Glutamatergic neuron (in vitro differentiated cells): ENCODE measurements at places on chromosomes 11 and 22.

DNA sequence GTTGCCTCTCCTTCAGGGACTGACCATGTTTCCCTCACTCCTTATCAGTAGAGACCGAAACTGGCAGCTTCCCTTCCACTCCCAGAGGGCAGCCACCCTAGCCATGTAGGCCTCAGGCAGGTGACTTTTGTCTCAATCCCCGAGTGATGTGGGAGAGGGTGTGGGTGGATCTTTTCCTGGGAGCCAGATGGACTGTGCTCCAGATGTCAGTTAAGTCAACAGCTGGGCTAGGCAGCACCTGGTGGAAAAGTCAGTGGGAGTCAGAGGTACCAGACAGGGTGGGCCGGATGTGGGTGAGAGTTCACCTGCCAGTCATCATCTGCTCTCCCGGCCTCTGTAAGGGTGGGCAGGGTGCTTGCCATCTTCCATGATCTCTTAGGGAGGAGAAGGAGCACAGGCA lies 1.9 kb downstream of the BANF1 start:
- DNase-seq: no peak

DNA sequence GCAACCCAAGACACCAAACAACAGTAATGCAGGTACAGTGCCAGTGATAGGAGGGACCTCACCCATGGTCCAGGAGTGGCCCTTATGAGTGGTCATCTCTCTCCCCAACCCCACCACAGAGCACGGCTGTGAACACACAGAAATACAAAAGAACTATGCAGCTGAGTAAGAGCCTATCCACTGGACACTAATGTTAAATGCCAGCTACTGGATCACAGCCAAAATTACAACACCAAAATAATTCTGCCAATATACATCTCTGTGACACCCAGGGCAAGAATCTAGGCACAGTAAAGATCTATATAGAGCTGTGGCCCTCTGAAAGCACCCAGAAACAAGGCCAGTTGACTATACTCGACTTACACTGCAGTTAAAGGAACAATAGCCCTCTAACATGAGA lies 22.8 kb upstream of the GPR83 start:
- no peak for DNase-seq

DNA sequence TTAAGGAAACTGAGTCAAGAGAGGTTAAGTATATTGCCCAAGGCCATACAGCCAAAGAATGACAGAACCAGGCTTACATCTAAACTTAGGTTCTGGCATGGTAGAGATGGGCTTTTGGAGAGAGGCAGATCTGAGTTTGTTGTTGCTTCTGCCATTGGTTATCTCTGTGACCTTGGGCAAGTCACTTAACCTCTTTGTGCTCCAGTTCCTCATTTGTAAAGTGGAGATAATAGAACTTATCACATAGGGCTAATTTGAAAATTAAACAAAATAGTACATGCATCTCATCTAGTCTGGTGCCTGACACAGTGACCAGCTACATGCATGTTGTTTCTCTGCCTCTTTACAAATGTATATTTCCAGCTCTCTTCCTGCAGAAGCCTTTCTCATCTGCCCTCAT lies 47.0 kb upstream of the PLET1 start:
- DNase-seq: no peak

GRCh38 chr11:61120706-61121191 lies 18.5 kb downstream of the CD5 start:
- DNase-seq: no peak

- no peak for DNase-seq
Measured at GRCh38 chr22:17946662-17947367, 77.5 kb downstream of the MICAL3 start.

- DNase-seq: peak; percentile 76
Measured at GRCh38 chr11:765025-765801, 12.1 kb downstream of the GATD1 start.

- no peak for DNase-seq
Measured at GRCh38 chr11:19268909-19269308, 28.2 kb upstream of the E2F8 start.

GRCh38 chr22:23116506-23117263 lies 25.1 kb downstream of the RSPH14 start:
- DNase-seq: no peak

DNA sequence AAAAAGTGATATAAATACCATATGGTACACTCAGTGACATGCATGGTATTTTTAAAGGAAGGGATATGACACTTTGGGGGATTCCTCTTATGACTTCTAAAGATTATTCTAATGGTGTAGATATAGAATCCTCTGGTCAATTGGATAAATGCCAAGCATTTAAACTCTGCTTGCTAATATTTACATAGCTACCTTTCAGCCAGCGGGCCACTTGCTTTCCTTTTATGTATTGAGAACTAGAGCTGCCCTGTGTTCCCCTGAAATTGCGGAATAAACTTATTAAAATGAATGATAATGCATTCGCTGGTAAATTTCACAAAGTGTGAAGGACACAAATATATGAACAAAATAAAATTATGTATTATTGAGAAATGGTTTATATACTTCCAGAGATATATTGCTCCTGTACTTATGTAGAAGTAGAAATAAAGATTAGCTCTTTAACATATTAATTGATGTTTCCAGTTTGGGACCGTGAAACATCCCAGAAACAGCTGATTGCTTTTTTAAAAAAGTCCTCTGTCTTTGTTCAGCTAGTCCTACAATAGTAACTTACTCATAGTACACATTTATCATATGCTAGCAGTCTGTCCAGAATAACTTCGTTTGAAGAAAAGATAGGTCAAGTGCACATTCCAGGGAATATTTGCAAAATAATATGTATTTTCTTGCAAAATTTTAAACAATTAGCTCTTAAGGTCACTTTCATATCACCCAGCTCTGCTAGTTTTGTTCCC lies 40.1 kb upstream of the CARD18 start:
- DNase-seq: no peak

GRCh38 chr22:49632199-49633009 lies 195.3 kb downstream of the BRD1 start:
- no peak for DNase-seq

DNA sequence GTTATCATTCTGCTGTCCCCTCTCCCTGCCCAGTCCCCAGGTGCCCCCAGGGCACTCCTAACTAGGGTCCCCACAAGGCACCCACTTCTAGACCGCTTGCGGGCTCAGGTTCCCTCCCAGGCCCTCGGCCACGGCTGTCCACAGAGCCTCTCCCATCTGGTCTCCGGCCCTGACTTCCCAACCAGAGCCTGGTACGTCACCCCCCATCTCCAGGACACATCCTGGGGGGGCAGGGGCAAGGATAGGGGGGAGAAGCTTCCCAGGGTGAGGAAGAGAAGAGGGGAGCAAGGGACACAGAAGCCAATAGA lies 457 bp downstream of the SSTR3 start:
- DNase-seq: no peak

DNA sequence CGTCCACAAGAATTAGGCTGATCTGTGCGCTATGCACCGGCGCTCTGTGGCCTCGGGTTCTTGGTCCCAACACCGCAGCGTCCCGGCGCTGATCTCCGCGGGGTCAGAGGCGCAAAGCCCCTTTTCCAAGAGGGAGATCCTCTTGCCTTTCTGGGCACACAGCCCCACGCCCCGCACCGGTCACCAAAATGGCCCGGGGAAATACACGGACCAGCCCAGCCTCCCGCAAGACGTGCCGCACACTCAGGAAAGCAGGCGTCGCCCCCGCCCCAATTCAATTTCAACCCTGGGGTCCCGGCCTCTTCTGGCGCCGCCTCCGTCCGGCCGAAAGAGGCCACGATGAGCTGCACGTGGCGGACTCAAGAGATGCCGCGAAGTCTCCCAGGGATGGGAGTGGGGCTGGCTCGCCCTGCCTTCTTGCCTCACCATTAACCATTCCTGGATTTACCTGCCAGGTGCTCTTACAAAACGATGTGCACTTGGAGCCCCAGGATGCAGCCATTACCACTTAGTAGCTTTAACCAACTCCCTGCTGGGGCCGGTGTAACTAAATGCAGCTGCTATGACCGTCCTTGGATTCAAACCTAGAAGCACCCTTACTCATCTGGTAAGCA lies 10.5 kb downstream of the PIWIL3 start:
- DNase-seq: no peak

DNA sequence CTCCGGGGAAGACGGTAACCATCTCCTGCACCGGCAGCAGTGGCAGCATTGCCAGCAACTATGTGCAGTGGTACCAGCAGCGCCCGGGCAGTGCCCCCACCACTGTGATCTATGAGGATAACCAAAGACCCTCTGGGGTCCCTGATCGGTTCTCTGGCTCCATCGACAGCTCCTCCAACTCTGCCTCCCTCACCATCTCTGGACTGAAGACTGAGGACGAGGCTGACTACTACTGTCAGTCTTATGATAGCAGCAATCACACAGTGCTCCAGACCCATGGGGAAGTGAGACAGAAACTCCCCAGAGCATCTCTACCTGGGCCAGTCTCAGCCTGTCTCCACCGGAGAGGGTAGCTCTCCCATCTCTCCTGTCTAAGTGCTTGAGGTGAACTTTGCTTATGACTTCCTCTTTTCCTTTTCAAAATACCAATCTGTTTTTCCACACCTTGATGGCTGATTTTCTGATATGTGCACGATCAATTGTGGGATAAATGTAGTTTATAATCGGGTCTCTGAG lies 48.5 kb upstream of the VPREB1 start:
- DNase-seq: no peak

DNA sequence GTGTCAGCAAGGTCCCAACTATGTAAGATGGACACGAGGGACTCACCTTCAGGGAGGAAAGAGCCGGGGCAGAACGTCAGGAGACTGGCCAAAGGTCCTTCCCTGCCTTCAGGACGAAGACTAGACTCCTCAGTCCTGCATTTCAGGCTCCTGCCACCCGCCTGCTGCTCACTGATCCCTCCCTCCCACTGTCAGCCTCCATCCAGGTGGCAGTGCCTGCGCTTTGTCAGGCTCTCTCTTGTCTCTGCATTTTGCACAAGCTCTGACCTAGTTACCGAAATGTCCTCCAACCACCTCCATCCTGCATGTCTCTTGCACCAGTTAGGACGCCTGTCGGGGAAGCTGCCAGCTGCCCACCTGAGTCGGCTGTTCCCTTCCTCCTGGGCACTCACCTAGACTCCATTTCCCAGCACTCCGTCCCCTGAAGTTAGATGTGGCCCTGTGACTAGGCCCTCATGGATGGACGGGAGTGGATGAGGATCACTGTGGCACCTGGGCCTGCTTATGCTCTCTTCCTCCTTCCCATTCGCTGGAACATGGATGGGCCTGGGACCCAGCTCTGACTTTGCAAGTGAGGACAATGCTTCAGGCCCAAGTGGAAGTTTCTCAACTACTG lies 8.0 kb downstream of the B3GNT6 start:
- DNase-seq: no peak

DNA sequence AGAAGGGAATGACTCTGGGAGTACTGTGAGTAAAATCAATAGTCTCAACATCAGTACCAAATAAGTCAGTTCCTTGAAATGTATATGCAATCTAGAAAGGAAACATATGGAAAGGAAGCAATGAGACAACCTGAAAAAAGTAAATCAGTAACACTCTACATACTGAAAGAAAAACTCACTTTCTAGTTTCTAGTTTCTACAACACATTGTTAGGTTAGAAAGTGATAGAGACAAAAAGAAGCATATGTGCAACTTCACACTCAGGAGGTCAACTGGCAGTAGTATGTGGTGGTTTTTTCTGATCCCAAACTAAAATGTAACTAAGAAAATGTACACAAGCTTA lies 156.5 kb upstream of the SOX6 start:
- no peak for DNase-seq

- DNase-seq: no peak
Measured at GRCh38 chr11:75269896-75270295, 29.3 kb downstream of the TPBGL start.

- no peak for DNase-seq
Measured at GRCh38 chr11:123069908-123070821, 8.2 kb upstream of the HSPA8 start.

GRCh38 chr11:60791153-60791933 lies 6.2 kb downstream of the MS4A10 start:
- no peak for DNase-seq

GRCh38 chr22:50670914-50671538 lies 1.6 kb upstream of the SHANK3 start:
- DNase-seq: no peak

- no peak for DNase-seq
Measured at GRCh38 chr11:111305162-111305802, 6.9 kb downstream of the POU2AF3 start.

GRCh38 chr11:57804466-57804865 lies 42.9 kb downstream of the CTNND1 start:
- no peak for DNase-seq

GRCh38 chr11:121435551-121436511 lies 16.3 kb upstream of the SORL1 start:
- no peak for DNase-seq

GRCh38 chr11:76553554-76554476 lies 109.0 kb downstream of the EMSY start:
- no peak for DNase-seq

DNA sequence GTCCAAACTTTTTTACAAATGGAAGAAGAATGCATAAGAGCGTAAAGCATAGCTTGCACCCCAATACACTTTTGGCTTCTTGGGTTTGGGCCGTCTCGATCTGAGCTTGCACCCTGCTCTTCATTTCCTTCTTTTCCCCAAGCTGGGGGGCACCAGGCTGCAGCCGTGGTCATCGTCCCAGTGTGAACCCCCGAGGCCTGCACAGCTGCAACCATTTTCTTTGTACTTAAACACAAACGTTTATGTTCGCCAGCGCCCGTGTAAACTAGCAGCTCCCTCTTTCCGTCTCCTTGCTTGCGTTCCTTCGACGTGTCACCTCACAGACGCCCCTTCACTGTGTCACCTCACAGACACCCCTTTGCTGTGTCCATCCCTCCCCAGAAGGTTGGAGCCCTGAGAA lies 10.1 kb downstream of the KRTAP5-5 start:
- DNase-seq: no peak

DNA sequence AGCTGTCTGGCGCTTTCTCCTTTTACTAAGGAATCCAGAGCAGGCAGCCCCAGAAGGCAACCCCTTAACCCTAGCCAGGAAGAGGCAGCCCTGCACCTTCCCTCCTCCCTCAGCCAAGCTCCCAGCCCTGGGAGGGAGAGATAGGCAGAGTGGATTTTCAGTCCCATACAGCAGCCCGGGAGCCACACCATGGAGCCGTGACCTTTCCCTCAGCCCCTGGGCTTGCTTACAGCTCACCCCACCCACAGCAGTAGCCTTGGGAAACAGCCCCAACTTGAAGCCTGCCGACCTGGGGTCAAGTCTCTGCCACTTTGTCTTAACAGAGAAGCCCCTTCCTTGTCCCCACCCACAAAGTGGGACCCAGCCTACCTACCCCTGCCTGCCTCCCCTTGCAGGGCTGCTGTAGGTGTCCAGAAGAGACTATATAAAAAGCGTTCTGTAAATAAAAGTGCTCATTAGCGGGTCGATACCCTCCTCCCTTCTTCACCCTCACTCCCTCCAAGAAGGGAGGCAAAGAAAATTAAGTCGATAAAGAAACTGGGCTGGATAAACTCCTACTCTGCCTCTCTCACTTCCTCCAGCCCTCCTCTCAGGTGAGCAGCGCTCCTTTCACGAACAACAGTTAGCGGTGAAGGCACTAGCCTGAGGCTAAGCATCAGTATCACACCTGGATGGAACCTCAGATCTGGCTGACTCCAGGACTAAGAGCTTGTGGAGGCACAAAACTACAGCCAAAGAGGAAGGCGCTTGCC lies 4.2 kb downstream of the TST start:
- no peak for DNase-seq

GRCh38 chr22:22855617-22856308 lies 31.9 kb upstream of the IGLL5 start:
- DNase-seq: peak; percentile 58

GRCh38 chr11:73971175-73971719 lies 11.4 kb downstream of the UCP2 start:
- no peak for DNase-seq
